ENCODE measurements at places on chromosomes 13 and 19. TPM values are rescaled to one million over a fixed set of nuclear protein-coding genes. Genes with fewer than 3 reads are reported as not detected.

GRCh38 chr19:16303755-16304154 lies 20.9 kb upstream of the KLF2 start:
- no peak overlapping the region for H3K27ac ChIP-seq
- H3K4me3 ChIP-seq, result no peak overlapping the region
- no peaks in the 10 kb centered on the region for H3K4me1 ChIP-seq
- no peaks in the 10 kb centered on the region for H3K27me3 ChIP-seq
- no peak for DNase-seq
- H3K36me3 ChIP-seq, result no peaks in the 10 kb centered on the region

DNA sequence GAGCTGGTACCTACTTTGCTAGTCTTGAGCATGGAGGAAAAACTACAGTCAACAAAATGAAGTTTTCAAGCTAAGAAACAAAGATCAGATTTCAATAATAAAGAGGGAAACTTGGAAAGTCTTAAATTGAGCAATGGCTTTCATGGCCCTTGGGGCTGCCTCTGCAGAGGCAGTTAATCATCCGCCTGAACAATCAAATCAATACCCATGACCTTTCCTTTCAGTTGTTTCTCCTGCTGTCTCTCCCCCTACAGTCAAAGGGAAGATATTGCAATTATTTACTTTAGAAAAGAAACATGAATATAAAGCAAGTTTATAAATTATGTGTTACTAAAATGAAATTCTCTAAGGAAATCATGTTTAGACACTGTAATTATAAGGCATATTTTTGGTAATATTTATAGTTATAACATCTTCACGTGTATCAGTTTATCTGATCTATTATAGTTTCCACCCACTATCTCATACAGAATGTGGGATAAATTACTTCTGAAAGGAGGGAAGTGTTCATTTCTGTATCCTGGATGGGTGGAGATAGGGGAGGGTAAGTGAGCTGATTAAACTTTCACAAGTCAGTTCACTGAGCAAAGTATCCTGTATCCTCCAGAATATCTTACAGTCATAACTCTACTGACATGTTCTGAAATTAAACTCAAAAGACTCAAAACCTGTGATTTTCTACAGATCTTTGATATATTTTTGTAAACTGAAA lies 72.4 kb upstream of the TSC22D1 start:
- no peak overlapping the region for H3K27ac ChIP-seq
- no peaks in the 10 kb centered on the region for H3K36me3 ChIP-seq
- no peak for DNase-seq

- no peaks in the 10 kb centered on the region for H3K36me3 ChIP-seq
- no peak for DNase-seq
- peaks cover 7% of the 10 kb centered on the region for H3K4me1 ChIP-seq
- H3K4me3 ChIP-seq, result no peak overlapping the region
Measured at GRCh38 chr19:49154279-49154678, 917 bp downstream of the HRC start.

- no peaks in the 10 kb centered on the region for H3K27me3 ChIP-seq
- no peak for DNase-seq
- H3K36me3 ChIP-seq, result no peaks in the 10 kb centered on the region
Measured at GRCh38 chr19:40139533-40140287, 49.0 kb upstream of the ZNF780A start.

- no peak overlapping the region for H3K27ac ChIP-seq
- no peak for DNase-seq
- no peaks in the 10 kb centered on the region for H3K4me1 ChIP-seq
- no peaks in the 10 kb centered on the region for H3K27me3 ChIP-seq
- no peak overlapping the region for H3K4me3 ChIP-seq
Measured at GRCh38 chr13:72694314-72694713, 33.1 kb downstream of the MZT1 start.

- no peak overlapping the region for H3K27ac ChIP-seq
- H3K4me3 ChIP-seq, result no peak overlapping the region
- H3K4me1 ChIP-seq, result no peaks in the 10 kb centered on the region
- H3K27me3 ChIP-seq, result no peaks in the 10 kb centered on the region
Measured at GRCh38 chr19:55046975-55047622, 9.0 kb upstream of the GP6 start.

- no peaks in the 10 kb centered on the region for H3K27me3 ChIP-seq
- H3K27ac ChIP-seq, result no peak overlapping the region
- H3K4me3 ChIP-seq, result no peak overlapping the region
- no peaks in the 10 kb centered on the region for H3K4me1 ChIP-seq
- no peak for DNase-seq
Measured at GRCh38 chr19:48959341-48960239, 4.9 kb downstream of the BAX start.

DNA sequence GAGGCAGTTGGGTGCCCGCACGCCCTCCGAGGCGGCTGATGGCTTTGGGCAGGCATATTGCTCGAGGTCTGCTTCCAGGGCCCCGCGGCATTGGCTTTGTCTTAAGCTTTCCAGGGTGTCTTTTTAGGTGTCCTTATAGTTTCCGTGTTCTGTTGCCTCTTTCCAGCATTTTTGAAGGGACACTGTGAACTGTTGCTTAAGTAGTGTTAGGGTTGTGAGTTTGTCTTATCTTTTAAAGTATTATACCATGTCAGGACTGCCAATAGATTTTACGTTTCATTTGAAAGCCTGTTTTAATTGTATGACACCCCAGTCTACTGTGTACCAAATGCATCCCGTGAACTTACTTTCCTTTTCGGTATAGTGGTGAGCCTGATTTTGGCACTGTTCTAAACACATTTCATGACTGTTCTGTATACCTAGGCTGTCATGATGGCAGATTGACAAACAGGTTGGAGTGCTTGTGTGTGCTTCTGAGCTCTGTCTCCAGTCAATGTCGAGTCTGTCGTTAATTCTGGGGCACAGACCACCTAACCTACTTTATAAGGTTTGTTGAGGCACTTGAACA lies 656 bp downstream of the PCCA start:
- H3K36me3 ChIP-seq, result peaks cover 39% of the 10 kb centered on the region
- no peak for DNase-seq
- H3K27me3 ChIP-seq, result no peaks in the 10 kb centered on the region
- H3K4me3 ChIP-seq, result peak overlapping the region; percentile 87
- no peak overlapping the region for H3K27ac ChIP-seq

GRCh38 chr13:94677799-94678198 lies 34.5 kb downstream of the SOX21 start:
- H3K36me3 ChIP-seq, result no peaks in the 10 kb centered on the region
- no peaks in the 10 kb centered on the region for H3K27me3 ChIP-seq
- no peak overlapping the region for H3K4me3 ChIP-seq
- no peak overlapping the region for H3K27ac ChIP-seq

DNA sequence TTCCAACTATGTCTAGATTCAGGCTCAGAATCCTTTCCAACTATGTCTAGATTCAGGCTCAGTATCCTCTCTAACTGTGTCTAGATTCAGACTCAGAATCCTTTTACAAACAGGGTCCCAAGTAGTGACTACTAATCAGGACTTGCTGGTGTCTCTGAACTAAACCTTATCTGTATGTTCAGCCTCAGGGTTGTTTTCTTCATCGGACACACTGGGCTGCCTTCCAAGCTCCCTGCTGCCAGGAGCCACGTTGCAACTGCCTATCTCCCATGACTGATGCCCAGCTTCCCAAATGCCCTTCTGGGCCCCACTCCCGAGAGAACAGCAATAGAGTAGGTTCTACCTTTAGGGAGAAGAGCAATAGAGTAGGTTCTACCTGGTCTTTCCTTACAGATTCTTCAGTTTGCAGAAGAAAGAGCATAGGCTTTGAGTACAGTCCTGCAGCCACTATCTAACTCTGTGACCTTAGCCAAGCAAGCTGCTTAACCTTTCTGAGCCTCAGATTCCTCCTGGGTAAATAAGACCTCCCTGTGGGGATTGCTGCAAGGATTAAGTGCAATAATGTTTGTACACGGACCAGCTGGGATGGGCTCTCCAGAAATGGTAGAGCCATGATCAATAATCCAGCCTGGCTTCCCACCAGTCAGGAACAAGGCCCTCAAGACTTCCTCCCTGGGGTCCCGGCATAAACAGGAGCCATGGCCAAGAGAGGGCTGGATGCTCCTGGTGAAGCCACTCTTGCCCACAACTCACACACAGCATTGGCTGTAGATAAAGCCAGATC lies 61.5 kb downstream of the ZIC5 start:
- no peaks in the 10 kb centered on the region for H3K27me3 ChIP-seq
- H3K27ac ChIP-seq, result no peak overlapping the region
- DNase-seq, result no peak

DNA sequence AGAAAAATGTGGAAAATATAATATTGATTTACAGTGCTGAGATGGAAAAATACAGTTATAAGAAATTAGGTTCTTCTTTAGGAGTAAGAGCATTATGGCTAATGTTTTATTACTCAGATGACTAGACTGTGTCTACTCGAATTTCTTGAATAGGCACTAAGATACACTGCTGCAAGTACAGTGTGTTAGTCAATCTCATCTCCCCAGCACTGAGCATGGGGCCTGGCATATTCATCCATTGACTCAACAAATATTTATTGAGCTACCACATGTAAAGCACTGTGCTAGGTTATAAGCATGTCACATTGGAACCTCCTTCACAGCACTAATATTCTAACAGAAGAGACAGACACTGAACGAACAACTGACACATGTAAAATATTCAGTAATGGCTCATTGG lies 242.5 kb upstream of the GPC6 start:
- no peak overlapping the region for H3K4me3 ChIP-seq
- H3K27ac ChIP-seq, result no peak overlapping the region
- no peaks in the 10 kb centered on the region for H3K27me3 ChIP-seq
- no peak for DNase-seq

DNA sequence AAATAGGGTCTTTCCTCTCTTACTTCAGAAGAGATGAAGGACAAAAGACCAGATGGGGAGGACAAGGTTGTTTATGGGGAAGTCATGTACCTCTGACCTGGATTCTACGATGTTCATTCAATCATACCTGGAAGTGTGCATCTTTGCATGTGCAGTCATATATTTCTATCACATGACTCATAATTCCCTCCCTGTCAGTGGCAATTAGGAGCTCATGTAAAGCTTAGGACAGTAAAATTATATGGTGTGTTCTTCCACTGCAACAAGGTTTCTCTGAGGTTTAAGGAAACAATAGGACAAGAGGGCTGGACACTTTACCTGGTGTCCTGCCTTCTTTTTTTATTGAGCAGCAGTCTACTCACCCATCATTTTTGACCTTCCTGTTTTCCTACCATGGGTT lies 19.8 kb downstream of the CEACAM7 start:
- no peak overlapping the region for H3K27ac ChIP-seq
- H3K4me3 ChIP-seq, result no peak overlapping the region
- H3K4me1 ChIP-seq, result no peaks in the 10 kb centered on the region
- DNase-seq, result no peak

GRCh38 chr13:106472621-106473020 lies 62.8 kb downstream of the EFNB2 start:
- no peaks in the 10 kb centered on the region for H3K27me3 ChIP-seq
- DNase-seq, result no peak
- no peaks in the 10 kb centered on the region for H3K36me3 ChIP-seq
- peaks cover 2% of the 10 kb centered on the region for H3K4me1 ChIP-seq

Gene KIRREL2
- 3.1 TPM for total RNA-seq

Gene APC2
- total RNA-seq, result 0.68 TPM

Gene LIN7B
- 4.2 TPM for total RNA-seq

Gene PLEKHA4
- total RNA-seq, result 15.3 TPM
